Body of pancreas (tissue), 4 donors: ENCODE measurements at places on chromosomes 16 and 17. TPM values are rescaled to one million over a fixed set of nuclear protein-coding genes. Genes with fewer than 3 reads are reported as not detected.

ZNF747 gene
- total RNA-seq, result 10.2 TPM

- H3K36me3 ChIP-seq, result peaks cover 23% of the 10 kb centered on the region
- no peaks in the 10 kb centered on the region for H3K27me3 ChIP-seq
- no peak overlapping the region for H3K4me3 ChIP-seq
- no peaks in the 10 kb centered on the region for H3K4me1 ChIP-seq
- H3K27ac ChIP-seq, result no peak overlapping the region
Observed at GRCh38 chr16:24816688-24817087, 29.1 kb upstream of the SLC5A11 start.

- peaks cover 12% of the 10 kb centered on the region for H3K4me1 ChIP-seq
- H3K27ac ChIP-seq, result no peak overlapping the region
- no peak for DNase-seq
Observed at GRCh38 chr16:1950559-1950958, 3.9 kb downstream of the RPL3L start.

ELMO3 gene
- total RNA-seq, result 40.5 TPM

DNA sequence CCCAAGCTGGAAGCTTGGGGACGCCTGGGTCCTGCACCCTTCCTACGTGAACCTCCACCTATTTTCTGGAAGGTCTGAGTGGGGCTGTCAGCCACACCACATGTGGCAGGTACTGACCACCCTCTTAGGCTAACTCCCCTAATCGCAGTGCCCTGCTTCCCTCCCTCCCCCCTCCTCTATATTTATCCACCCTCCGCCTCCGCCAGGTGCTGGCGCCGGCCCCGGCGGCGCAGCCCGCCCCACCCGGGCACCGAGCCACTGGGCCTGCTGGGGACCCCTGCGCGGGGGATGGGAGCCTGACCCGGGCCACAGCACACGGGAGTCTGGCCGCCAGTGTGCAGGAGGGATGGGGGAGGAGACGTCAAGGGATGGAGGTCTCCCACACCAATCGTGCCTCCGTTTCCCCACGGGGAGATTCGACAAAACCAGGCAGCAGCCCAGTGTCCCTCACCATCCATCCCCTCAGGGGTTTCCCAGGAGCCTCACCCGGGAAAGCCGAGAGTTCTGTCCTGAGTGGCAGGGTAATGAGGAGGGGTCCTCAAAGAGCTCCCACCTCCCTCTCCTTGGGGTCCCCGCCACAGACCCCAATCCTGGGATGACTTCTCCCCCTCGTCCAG is 1.3 kb downstream of the PLEKHH3 start:
- peak overlapping the region; percentile 97 for H3K4me3 ChIP-seq
- peaks cover 72% of the 10 kb centered on the region for H3K4me1 ChIP-seq
- DNase-seq, result peak; percentile 77

DNA sequence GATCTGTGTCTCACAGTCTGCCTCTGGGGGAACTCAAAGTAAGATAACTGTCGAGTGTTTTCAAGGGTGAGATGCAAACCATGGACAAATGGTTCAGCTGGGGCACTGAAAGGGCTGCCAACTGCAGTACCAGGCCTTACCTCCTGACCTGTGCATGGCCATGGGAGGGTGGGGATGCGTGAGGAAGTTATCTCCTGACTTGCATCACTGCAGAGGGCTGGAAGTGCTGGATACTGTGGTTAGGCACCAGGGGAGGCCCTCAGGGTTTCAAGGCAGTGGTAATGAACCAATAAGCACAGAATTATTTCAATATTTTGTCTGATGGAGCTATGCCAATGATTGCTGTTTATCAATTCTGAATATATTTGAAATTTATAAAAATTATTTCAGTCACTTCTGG is 159.2 kb downstream of the CYLD start:
- no peak overlapping the region for H3K27ac ChIP-seq
- H3K4me3 ChIP-seq, result no peak overlapping the region
- H3K4me1 ChIP-seq, result no peaks in the 10 kb centered on the region
- DNase-seq, result no peak
- no peaks in the 10 kb centered on the region for H3K27me3 ChIP-seq

DNA sequence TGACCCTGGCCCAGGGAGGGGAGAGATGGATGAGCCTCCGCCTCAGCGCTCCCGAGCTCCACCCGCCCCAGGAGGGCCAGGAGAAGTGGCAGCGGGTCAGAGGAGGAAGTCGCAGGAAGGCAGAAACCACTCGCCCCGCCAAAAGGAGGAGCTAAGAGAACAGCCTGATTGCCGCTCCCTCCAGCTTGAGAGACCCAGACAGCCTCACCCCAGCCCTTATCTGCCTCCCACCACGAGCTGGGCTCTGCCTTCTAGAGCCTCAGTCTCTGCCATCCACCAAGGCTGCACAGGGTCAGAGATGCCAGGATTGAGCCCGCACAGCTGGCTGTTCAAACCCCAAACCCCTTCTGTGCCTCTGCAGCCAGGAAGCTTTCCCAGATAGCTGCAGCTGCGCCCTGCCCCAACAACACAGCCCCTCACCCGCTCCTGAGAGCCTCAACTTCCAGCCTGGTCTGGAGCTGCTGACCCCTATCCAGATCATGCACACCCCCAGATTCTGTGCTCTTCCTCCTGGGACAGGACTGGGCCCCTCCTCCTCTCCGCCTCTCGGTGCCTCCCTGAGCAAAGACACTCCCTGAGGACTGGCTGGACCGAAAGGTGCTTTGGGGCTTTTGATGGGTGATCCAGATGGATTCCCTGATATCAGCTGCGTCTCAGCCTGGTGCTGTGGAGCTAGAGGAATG is 1.0 kb upstream of the ATP2A3 start:
- H3K36me3 ChIP-seq, result no peaks in the 10 kb centered on the region
- no peaks in the 10 kb centered on the region for H3K27me3 ChIP-seq
- peaks cover 66% of the 10 kb centered on the region for H3K4me1 ChIP-seq

- H3K4me1 ChIP-seq, result no peaks in the 10 kb centered on the region
- H3K36me3 ChIP-seq, result no peaks in the 10 kb centered on the region
- no peak for DNase-seq
- H3K4me3 ChIP-seq, result no peak overlapping the region
- H3K27ac ChIP-seq, result no peak overlapping the region
Observed at GRCh38 chr16:5751216-5751615, 653.6 kb upstream of the EEF2KMT start.

DNA sequence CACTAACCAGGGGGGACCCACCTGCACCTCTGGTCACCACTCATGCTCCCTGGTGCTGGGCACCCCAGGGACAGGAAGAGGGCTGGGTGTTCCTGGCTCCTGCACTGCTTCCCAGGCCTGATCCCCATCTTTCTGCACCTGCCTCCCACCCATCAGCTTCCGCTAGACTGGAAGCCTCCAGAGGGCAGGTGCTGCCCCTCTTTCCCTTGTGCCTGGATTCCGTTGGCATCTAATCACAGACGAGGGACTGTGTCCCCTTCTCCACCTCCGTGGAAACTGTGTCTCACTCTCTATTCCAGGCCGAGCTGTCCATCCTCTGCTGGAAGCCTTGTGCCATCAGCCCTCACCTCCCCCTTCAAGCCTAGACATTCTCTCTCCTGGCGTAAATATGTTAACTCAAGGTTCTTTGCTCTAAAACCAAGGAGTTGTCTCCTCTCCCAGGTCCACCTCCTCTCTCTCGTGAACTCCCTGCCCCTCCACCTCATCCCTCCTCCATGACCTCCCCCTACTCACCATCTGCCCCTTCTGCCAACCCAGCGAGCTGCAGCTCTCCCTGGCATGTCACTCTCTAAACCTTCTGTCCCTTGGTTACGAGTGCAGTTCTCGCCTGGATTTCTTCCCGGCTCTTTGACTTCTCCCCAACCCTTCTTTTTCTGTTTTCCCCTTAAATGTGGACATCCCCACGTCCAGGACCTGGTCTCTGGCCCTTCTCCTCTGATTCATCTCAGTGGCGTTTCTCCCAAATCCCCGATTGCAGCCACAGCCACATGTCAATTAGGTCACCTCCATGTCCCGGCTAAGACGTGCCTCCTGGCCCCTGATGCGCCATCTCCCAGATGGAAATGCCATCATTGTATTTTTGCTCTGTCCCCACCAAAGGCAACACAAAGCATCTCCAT is 107.7 kb downstream of the SEC14L1 start:
- H3K36me3 ChIP-seq, result no peaks in the 10 kb centered on the region
- H3K4me3 ChIP-seq, result no peak overlapping the region
- peaks cover 12% of the 10 kb centered on the region for H3K4me1 ChIP-seq
- H3K27me3 ChIP-seq, result no peaks in the 10 kb centered on the region

- DNase-seq, result no peak
- no peaks in the 10 kb centered on the region for H3K27me3 ChIP-seq
- no peak overlapping the region for H3K27ac ChIP-seq
- H3K36me3 ChIP-seq, result no peaks in the 10 kb centered on the region
- no peak overlapping the region for H3K4me3 ChIP-seq
Observed at GRCh38 chr17:57641761-57642160, 103.3 kb downstream of the CCDC182 start.

SRRM2 gene
- total RNA-seq, result 1,198 TPM

DNA sequence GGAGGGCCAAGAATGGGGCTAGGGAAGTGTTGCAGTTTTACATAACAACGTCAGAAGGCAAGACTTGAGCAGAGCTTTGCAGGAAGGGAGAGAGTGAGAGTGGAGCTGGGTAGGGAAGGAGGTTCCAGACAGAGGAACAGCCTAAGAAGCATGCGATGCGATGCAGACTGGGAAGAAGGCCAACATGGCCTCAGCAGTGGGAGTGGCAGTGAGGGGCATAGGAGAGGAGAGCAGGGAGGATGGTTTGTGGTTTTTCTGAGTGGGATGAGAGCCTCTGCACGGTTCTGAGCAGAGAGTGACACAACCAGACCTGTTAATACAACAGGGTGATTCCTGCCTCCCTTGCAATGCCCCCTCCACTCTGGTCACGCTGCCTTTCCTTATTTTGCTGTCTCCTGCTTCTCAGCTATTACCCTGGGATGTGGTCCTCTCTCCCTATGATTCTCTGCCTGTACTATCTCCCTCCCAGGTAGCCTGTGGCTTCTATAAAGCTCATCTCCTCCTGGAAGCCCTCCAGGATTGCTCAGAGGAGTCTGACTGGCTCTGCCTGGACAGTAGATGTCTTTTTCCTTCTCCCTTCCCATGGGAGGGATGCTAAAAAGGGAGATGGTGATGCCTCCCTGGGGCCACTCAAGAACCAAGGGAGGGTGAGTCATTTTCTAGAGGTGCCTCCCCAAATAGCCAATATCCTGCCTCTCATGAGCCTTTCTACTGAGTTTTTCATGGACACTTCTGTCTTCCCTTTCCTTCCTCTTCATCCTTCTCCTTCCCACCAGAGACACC is 38.7 kb upstream of the NGFR start:
- H3K4me3 ChIP-seq, result no peak overlapping the region
- H3K4me1 ChIP-seq, result peaks cover 6% of the 10 kb centered on the region
- no peak overlapping the region for H3K27ac ChIP-seq
- DNase-seq, result no peak
- no peaks in the 10 kb centered on the region for H3K36me3 ChIP-seq

IQCK gene
- total RNA-seq, result 52.7 TPM

CCL7 gene
- total RNA-seq, result not detected

- no peaks in the 10 kb centered on the region for H3K36me3 ChIP-seq
- DNase-seq, result no peak
- no peaks in the 10 kb centered on the region for H3K27me3 ChIP-seq
- no peak overlapping the region for H3K4me3 ChIP-seq
- H3K27ac ChIP-seq, result no peak overlapping the region
Observed at GRCh38 chr17:63293323-63294075, 152.6 kb downstream of the CYB561 start.

MMP25 gene
- under 0.01 TPM for total RNA-seq

GRCh38 chr16:2983706-2984136 is 3.5 kb upstream of the PKMYT1 start:
- peaks cover 47% of the 10 kb centered on the region for H3K4me1 ChIP-seq
- H3K36me3 ChIP-seq, result no peaks in the 10 kb centered on the region
- H3K27me3 ChIP-seq, result no peaks in the 10 kb centered on the region
- DNase-seq, result peak; percentile 84
- no peak overlapping the region for H3K27ac ChIP-seq

WNK4 gene
- 0.26 TPM for total RNA-seq

ENPP7 gene
- total RNA-seq, result not detected

GRCh38 chr17:28370035-28370743 is at the start of gene VTN:
TSS of gene VTN (minus strand) at chr17:28370307. CDS start at chr17:28370203, 104 bp downstream.
- peaks cover 40% of the 10 kb centered on the region for H3K4me1 ChIP-seq
- DNase-seq, result peak; percentile 84
- H3K4me3 ChIP-seq, result no peak within 1 kb of the TSS
- no peaks in the 10 kb centered on the region for H3K27me3 ChIP-seq
- peak within 1 kb of the TSS; percentile 48 for H3K27ac ChIP-seq

GRCh38 chr17:70552230-70552981 is 383.1 kb downstream of the KCNJ2 start:
- H3K4me1 ChIP-seq, result no peaks in the 10 kb centered on the region
- no peak overlapping the region for H3K4me3 ChIP-seq
- H3K27ac ChIP-seq, result no peak overlapping the region
- DNase-seq, result no peak
- no peaks in the 10 kb centered on the region for H3K36me3 ChIP-seq

CBLN1 gene
- total RNA-seq, result not detected

DNA sequence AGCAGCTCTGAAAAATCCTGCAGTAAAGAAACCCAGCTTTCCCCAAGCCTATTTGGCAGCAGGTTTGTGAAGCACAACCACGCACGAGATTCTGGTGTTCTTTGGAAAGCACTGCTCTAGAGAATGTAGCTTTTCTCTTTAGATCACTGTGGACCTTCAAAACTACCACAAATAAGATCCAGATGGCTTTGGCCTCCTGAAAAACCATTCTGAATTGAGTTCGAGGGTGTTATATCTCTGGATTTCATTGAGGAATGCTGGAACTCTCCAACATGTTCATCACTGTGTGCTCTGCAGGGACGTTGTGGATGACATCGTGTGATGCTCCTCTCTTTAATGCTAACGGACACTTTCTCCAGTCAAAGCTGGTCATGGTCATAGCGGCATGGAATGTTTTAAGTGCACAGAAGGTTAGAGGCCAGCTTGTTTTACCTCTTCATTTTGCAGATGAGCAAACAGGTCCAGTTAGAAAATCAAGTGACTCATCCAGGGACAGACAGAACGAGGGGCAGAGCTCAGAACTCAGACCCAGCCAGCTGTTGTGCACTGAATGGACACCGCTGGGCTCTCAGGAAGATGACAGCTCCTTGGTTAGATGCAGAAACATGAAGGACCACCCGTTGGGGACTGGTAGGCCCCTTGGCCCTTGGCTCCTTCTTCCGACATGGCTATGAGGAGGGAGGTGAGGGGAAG is 37.2 kb downstream of the CCDC42 start:
- H3K4me1 ChIP-seq, result no peaks in the 10 kb centered on the region
- no peak overlapping the region for H3K4me3 ChIP-seq
- H3K27ac ChIP-seq, result peak overlapping the region; percentile 42
- no peaks in the 10 kb centered on the region for H3K27me3 ChIP-seq
- H3K36me3 ChIP-seq, result no peaks in the 10 kb centered on the region

- no peaks in the 10 kb centered on the region for H3K27me3 ChIP-seq
- no peak overlapping the region for H3K4me3 ChIP-seq
- no peak for DNase-seq
- H3K36me3 ChIP-seq, result no peaks in the 10 kb centered on the region
- H3K27ac ChIP-seq, result no peak overlapping the region
Observed at GRCh38 chr16:71919035-71919434, 23.7 kb downstream of the IST1 start.

CACNG3 gene
- not detected for total RNA-seq

TMEM132E gene
- total RNA-seq, result not detected
